ENCODE measurements at places on chromosomes 13 and 19.
A peak's percentile ranks its signal among the peaks of the same experiment; 100 is the strongest.

GRCh38 chr13:32857077-32857476 lies 159.1 kb upstream of the KL start:
- no peak for DNase-seq

DNA sequence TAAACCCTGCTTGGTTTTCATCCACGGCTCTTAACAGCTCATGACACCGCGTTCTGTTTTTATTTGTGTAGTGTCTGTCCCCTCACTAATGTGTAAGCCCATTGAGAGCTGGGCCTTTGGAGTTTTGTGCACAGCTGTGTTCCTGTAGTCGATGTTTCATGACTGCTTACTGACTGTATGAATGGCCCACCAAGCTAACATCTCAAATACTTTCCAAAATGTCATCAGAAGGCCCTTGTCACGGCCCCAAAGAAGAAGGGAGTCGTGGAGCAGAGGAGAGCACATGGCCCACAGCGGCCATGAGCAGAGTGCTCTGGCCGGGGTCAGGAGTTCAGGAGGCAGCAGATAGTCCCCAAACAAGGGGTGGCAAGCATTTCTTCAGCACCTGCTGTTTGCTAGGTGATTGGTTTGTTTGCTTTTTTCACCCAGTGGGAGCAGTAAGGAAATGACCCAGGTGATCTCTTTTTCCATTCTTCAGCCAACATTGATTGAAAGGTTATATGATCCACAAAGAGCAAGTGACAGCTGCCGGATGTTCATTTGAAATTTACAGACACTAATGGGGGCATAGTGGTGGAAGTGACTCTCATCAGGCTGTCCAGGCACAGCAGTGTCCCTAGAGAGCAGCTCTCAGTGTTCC lies 315.2 kb downstream of the ATP8A2 start:
- DNase-seq, result no peak

DNA sequence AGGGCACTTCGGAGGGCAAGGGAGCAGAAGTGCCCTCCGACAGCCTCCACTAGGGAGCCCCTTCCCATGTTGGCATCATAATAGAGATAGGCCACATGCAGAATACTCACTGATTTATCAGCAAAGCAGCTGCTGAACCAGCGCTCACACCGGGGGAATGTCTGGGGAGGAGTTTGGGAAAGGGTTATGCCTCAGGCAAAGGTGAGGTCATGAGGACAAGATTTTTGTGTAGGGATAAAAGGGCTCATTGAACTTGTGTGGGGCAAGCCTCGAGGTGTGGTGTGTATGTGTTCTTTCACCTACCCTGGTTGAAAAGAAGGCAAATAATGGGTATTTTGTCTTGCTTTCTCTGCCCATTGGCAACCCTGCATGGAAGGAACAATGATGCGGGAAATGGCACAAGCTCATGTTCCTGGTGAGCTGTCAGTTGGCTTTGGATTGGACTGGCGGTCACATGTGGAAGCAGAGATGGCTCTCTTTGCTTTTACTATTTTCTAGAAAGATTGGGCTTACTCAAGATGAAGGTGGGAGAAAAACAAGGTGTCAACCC lies 39.1 kb upstream of the SLC7A9 start:
- DNase-seq, result no peak

DNA sequence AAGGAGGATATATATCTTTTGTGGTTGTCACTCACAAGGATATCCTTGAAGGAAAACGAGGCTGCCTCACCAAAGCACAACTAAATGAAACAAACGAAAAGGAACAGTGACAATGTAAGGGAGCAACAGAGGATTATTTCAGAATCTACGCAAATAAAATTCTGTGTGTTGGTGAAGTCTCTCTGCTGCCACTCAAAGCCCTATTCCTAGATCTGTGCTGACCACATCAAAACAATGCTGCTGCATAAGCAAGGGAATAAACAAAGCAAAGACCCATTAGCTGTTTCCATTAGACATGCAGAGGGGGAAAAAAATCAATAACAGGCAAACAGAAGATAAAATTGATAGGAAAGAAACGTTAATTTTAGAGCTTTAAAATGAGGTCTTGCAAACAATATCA lies 204.4 kb downstream of the MZT1 start:
- no peak for DNase-seq

- no peak for DNase-seq
These were observed 818 bp upstream of the SLITRK1 start for GRCh38 chr13:83883061-83883523.

DNA sequence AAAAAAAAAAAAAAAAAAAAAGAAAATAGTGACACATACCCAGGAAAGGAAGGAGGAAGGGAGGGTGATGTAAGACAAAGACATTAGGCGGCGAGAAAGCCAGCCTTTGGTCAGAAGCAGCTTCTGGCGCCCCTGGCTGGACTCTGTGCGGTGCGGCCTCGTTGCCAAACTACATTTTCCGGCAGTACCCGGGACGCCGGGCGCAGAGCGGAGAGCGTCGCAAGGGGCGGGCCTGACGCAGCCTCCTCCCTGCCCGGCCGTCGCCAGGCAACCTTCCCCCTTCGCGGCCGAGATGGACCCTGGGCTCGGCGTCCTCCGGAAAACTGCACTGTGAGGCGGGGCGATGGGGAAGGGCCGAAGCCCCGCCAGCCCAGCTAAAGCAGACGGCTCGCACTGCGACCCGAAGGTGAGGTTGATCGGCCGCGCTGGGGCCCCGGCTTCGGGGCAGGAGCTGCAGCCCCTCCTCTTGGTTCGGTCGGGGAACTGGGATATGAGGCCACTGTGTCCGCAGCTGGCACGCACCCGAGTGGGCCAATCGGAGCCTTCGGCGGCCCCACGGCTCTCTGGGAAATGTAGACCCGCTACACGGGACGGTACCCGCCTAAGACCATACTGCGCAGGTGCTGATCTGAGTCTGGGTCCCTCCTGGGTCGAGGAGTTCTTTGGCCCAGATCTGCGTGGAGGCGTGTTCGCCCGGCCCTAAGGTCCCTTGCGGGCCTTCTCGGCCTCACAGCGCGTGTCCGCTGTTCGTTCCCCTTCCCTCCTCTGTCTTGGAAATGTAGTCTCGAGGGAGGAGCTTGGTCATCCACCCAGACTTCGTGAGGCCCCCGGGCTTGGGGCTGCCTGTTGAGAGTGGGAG lies 2.3 kb upstream of the MZF1 start:
- peak; percentile 42 for DNase-seq

GRCh38 chr13:51818781-51819511 lies 15.0 kb upstream of the DHRS12 start:
- no peak for DNase-seq

DNA sequence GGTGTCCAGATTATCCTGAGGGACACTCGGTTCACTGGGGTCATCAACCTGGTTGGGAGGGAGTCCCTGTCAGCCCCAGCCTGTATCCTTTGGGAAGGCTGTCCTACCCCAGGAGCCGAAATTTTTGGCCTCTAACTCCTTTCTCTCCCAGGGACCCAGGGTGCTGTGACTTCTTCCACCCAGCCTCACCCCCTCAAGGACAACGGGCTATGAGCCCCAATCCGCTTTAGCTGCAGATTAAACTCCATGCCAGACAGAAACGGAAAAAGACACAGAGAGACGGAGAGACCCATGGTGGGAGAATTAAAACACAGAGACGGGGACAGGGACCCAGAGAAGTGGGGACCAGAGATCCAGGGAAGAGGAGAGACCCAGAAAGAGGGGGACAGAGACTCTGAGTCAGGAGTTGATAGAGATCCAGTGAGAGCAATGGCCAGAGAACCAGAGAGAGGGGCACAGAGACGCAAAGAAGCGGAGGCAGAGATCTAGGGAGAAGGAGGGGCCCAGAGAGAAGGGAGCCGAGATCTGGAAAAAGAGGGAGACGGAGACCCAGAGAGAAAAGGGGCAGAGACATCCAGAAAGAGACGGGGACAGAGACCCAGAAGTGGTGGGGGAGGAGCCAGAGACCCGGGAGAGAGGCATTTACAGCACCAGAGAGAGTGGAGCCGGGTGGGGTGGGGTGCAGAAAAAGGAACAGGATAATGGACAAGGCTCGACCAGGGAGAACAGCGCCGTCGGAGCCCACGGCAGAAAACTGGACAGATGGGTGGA lies 703 bp downstream of the SLC17A7 start:
- no peak for DNase-seq

- no peak for DNase-seq
These were observed 586.8 kb upstream of the MIR17HG start for GRCh38 chr13:90760639-90761038.

GRCh38 chr13:24684600-24684998 lies 4.4 kb downstream of the ATP12A start:
- DNase-seq, result no peak

GRCh38 chr13:24119626-24120508 lies 40.7 kb upstream of the SPATA13 start:
- no peak for DNase-seq

- no peak for DNase-seq
These were observed 358.9 kb downstream of the DLEU7 start for GRCh38 chr13:50484472-50485113.

DNA sequence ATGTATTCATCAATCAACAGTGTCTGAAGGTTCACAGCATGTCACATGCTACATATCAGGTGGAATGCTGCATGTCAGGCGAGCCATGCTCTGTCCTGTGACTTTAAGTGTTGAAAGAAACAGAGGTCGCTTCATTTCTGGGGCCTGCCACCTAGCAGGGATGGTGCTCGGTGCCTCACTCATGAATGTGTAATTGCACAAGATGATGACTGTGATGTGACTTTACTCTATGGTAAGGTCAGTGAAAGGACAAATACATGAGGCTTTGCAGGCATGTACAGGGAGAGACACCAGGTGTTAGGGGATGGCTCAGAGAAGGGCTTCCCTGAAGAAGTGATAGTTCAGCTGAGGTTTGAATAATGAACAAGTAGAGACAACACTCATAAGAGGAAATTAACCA lies 66.7 kb downstream of the FRY start:
- no peak for DNase-seq

DNA sequence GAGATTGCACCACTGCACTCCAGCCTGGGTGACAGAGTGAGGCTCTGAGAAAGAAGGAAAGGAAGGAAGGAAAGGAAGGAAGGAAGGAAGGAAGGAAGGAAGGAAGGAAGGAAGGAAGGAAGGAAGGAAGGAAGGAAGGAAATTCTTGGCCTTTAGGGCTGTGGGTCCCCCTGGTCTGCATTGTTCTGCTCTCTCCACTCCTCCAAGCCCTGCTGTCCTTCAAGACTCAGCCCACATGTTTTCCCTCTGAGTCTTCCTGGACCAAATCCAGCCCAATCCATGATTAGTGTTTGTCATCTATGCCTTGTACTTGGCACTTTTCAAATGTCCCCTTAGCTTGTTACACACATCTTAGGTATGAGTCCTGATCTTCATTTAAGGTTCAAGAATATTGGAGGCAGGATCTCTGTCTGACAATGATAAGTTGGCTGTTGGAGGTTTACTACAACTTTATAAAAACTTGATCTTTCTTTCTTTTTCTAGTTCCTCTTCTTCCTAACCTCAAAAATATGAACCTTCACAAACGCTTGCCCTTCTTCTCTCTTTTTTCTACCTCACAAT lies 48.8 kb upstream of the INTS6 start:
- DNase-seq, result no peak

DNA sequence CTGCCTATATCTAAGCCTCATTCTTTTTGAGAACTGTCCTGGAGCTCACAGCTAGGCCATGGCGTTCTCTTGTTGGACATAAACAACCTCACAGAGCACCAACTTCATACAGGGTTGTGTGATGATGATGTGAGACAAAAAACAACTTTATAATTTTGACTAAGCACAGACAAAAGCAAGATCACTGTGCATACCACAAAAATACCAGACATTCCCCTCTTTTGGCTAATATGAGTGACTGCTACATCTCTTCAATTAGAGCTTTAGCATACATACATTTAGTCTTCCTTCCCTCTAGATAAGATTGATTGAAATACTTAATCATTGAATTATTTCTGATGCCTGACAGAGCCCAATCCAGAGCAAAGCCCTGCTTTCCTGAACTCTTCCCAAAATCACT lies 8.3 kb downstream of the MAB21L1 start:
- no peak for DNase-seq

DNA sequence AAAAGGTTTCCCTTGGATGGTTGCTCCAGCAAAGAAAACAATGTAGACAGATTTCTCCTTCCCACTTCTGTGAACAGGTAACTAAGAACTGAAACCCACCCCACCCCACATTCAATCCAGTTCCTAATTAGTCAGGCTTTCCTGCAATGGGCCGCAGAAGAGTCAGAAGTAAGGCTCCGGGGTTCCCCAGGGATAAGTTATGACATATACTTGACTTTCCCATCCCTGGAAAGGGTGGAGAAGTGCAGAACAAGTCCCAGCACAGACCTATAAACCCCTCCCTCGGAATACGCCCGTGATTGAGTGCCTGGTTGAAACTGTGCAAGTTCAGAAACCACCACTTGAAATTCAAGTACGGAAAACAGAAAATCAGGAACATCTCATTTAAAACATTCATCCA lies 24.9 kb downstream of the RCBTB2 start:
- DNase-seq, result no peak

- DNase-seq, result no peak
These were observed 16.8 kb upstream of the ADGRE2 start for GRCh38 chr19:14795078-14795721.

- DNase-seq, result no peak
These were observed at the start of gene TMEM86B for GRCh38 chr19:55228403-55229031. TSS of gene TMEM86B (minus strand) at chr19:55228763. CDS start at chr19:55228741, 22 bp downstream.

DNA sequence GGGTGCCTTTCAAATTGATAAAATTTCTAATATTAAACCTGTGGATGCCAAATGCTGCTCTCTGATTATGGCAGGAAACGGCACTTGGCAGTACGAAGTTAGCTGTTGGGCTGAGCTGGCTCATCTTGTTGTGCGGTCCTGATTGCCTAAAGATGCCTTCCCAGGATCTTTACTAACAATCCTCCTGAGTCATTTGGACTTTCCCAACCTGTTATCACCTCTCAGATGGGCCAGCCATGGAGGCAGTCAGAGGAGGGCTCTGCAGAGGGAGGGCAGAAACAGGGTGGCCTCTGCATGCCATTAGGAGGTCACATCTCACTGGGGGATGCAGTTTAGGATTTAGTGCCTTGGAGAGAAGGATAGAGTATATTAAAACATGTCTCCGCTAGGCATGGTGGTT lies 27.3 kb downstream of the ALOX5AP start:
- DNase-seq, result no peak

GRCh38 chr13:114151565-114152284 lies 19.3 kb upstream of the RASA3 start:
- no peak for DNase-seq
